AG04449 (cell line): ENCODE measurements at places on chromosomes 6 and 20.

GRCh38 chr20:51077686-51078060 is 54.8 kb upstream of the KCNG1 start:
- DNase-seq = no peak

GRCh38 chr6:13273931-13274706 is 54.2 kb downstream of the TBC1D7 start:
- DNase-seq = no peak

- no peak for DNase-seq
These were observed 58.2 kb upstream of the VGLL2 start for GRCh38 chr6:117206944-117207687.

GRCh38 chr6:70186461-70186860 is 116.4 kb downstream of the COL9A1 start:
- DNase-seq = no peak

GRCh38 chr6:100566563-100566962 is 101.8 kb upstream of the SIM1 start:
- no peak for DNase-seq

DNA sequence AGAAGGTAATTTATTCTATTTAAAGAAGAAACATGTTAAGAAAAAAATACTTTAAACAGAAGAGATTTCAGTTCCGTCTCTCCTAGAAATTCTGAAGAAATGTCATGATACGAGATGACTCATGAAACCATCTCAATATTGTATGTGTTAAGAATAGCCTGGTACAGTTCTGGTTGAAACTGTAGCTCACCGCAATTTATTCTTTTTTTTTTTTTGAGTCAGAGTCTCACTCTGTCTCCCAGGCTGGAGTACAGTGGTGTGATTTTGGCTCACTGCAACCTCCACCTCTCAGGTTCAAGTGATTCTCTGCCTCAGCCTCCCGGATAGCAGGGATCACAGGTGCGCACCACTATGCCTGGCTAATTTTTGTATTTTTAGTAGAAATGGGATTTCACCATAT is 103.3 kb downstream of the ARHGAP18 start:
- DNase-seq = no peak

- no peak for DNase-seq
These were observed 3.7 kb downstream of the TJAP1 start for GRCh38 chr6:43481075-43481474.

- no peak for DNase-seq
These were observed 1.2 kb upstream of the SYS1 start for GRCh38 chr20:45361793-45362192.

DNA sequence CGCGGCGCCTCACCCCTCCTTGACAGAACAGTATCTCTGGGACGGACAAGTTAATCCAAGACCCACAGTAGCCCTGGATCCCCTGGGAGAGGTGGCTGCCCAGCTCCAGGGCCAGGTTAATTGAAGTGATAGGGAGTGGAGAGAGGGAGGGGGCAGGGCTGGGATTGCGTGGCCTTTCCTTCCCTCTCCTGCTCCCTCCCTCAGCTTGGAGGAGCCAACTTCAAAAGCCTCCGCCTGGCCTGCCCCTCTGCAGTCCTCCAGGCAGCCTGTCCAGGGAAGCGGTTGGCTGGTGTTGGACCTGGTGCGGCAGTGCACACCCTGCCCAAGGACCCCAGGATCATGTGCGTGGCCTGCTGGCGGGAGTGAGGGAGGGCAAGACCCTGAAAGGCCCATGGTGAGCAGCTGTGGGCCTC is at the start of gene C20orf204:
Gene C20orf204 (plus strand): TSS at position 250 of the 413 bp plus-strand sequence. CDS start 142 bp downstream, at position 392.
- DNase-seq = no peak
